MCF 10A (cell line): ENCODE measurements at places on chromosomes 2 and 18. TPM values are rescaled to one million over a fixed set of nuclear protein-coding genes. Genes with fewer than 3 reads are reported as not detected.

DNA sequence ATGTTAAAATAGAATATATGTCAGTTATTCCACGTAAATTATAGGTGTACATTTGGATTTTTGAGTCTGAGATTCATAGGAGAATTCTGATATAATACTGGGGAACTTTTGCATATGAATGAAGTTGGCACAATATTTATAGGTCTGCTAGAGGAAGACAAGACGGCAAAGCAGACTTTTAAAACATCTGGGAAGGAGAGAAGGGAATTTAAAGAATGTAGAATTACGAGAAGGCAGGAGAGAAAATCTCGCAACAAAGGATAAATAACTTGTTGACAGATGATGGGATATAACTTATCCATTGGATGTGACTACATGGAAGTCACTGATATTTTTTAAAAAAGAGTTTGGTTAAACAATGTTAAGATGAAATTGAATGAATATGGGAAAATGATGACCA is 615.6 kb downstream of the ERBB4 start:
- H3K27me3 ChIP-seq, result peaks cover 42% of the 10 kb centered on the region
- H3K36me3 ChIP-seq, result no peaks in the 10 kb centered on the region
- no peak overlapping the region for H3K27ac ChIP-seq
- DNase-seq, result no peak
- no peak overlapping the region for H3K4me3 ChIP-seq
- H3K4me1 ChIP-seq, result no peaks in the 10 kb centered on the region

DNA sequence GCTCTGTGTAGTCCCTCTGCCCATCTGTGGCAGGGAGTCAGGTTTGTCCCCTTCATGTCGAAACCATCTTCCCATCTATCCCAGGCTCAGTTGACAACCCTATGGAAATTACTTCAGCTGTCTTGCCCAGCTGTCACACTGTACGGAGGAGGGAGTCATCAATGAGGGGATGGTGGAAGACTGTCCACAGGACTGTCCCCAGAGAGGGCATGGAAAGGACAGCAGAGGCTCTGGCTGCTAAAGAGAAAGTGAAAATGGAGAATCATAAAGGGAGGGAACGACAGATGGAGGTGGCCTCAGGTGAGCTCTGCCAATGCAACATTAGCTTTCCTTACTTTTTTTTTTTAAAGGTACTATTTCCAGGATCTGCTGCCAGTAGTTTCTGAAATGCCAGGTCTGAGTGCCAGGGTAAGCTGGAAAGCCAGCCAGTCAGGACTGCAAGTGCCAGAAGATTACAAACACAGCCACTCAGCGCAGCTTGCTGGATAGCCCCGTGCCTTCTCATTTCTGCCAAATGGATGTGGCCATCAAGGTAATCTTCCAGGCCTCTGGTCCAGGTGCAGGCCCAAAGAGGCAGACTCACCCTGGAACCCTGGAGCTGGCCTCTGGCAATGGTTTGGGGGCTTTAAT is 192.8 kb downstream of the AGPS start:
- no peak overlapping the region for H3K27ac ChIP-seq
- no peak overlapping the region for H3K4me3 ChIP-seq
- no peak for DNase-seq
- H3K4me1 ChIP-seq, result no peaks in the 10 kb centered on the region

- no peaks in the 10 kb centered on the region for H3K4me1 ChIP-seq
- H3K4me3 ChIP-seq, result no peak overlapping the region
These were observed 7.3 kb upstream of the SLC3A1 start for GRCh38 chr2:44267796-44268648.

DNA sequence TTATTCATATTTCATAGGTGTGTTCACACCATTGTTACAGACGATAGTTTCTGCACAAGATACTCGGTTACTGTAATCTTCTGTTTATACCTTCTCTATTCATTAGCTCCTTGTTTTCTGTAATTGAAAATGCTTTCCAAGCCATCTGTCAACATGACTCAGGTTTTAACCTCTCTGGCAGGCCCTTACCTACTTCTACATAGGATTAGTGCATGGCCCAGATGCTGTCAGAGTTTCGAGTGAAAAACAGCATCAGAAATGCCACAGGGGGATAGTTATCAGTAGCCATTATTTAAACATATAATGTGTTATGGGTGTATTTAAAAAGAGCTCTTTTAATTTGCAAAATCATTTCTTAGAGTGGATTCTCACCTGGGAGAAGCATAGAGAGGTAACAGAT is 596.4 kb downstream of the FBXO15 start:
- H3K27me3 ChIP-seq, result no peaks in the 10 kb centered on the region
- H3K4me3 ChIP-seq, result no peak overlapping the region
- no peaks in the 10 kb centered on the region for H3K36me3 ChIP-seq
- no peak for DNase-seq
- no peaks in the 10 kb centered on the region for H3K4me1 ChIP-seq
- H3K27ac ChIP-seq, result no peak overlapping the region

DNA sequence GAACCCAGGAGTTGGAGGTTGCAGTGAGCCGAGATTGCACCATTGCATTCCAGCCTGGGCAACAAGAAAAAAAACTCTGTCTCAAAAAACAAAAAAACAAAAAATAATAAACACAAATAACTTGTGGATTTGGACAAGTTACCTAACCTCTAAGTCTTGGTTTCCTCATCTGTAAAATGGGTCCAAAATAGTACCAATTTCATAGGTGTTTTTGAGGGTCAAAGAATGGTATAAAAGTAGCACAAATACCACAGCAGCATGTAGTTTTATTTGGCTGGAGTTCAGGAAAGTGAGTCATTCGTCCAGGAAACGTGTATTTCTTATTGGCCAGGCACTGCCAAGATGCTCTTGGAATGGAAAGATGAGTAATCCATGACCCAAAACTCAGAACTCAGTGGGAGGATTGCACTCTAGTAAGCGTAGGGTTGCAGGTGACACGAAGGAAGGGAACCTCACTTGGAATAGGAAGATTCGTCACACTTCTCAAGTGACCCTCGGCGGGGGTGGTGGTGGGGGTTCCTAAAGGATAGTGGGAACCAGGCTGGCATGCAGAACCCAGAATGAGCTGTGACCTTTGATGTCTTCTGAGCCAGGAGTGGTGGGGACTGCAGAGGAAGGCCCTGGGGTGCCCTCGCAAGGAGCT is 24.4 kb downstream of the GRHL1 start:
- H3K4me3 ChIP-seq, result no peak overlapping the region
- H3K27me3 ChIP-seq, result no peaks in the 10 kb centered on the region
- peaks cover 6% of the 10 kb centered on the region for H3K36me3 ChIP-seq
- DNase-seq, result peak; percentile 99
- peaks cover 30% of the 10 kb centered on the region for H3K4me1 ChIP-seq

DNA sequence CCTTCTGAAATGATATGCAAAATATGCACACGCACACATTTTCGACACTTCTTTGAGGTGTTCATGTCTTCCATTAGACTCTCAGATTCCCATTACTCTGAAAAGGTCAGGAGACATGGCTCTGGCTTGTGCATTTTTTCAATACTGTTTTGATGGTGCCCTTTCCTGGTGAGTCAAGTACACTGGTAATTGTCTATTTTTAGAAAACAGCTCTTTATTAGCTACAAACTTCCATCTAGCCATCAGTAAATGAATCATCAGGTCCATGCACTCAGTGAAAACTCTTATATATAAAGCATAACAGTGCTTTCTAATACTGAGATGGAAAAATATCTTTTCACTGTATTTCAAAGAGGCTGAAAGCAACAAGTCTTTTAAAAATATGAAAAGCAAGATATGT is 194.9 kb downstream of the GALNT1 start:
- DNase-seq, result no peak
- no peak overlapping the region for H3K27ac ChIP-seq
- H3K27me3 ChIP-seq, result peaks cover 48% of the 10 kb centered on the region
- no peaks in the 10 kb centered on the region for H3K4me1 ChIP-seq

GRCh38 chr18:47422524-47422923 is 171.1 kb upstream of the SKOR2 start:
- H3K4me3 ChIP-seq, result no peak overlapping the region
- H3K4me1 ChIP-seq, result no peaks in the 10 kb centered on the region
- no peak overlapping the region for H3K27ac ChIP-seq
- H3K36me3 ChIP-seq, result no peaks in the 10 kb centered on the region

Gene POTEI
- not detected in 2 replicates for total RNA-seq

Gene MAB21L4
- not detected in 2 replicates for total RNA-seq
